Muscle of arm (tissue), 14 donors: ENCODE measurements at places on chromosomes 7 and 10.

GRCh38 chr7:30988351-30989005 is 24.7 kb downstream of the GHRHR start:
- DNase-seq: no peak

- no peak for DNase-seq
Measured at GRCh38 chr7:157811946-157812345, 475.1 kb downstream of the DNAJB6 start.

- peak; percentile 25 for DNase-seq
Measured at GRCh38 chr7:147047696-147048095, 931.1 kb downstream of the CNTNAP2 start.

GRCh38 chr7:85070967-85071628 is 115.8 kb downstream of the SEMA3D start:
- DNase-seq: no peak

DNA sequence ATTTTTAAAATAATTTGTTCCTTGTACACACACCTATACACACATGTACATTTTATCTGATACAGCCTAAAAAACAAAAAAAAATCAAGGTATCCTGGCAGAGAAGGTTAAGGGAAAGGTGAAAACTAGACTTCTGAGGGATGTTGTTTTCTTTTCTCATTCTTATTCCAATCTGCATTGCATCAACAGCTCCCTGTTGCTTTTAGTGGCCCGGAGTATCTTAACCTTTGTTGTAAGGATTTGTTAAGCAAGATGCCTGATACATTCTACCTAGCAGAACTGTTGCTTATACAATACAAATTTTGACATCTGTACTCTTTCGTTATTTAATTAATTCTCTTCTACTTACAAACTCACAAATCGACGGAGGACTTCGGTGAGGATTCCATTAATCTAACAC is 167.4 kb downstream of the GNAI1 start:
- DNase-seq: no peak

DNA sequence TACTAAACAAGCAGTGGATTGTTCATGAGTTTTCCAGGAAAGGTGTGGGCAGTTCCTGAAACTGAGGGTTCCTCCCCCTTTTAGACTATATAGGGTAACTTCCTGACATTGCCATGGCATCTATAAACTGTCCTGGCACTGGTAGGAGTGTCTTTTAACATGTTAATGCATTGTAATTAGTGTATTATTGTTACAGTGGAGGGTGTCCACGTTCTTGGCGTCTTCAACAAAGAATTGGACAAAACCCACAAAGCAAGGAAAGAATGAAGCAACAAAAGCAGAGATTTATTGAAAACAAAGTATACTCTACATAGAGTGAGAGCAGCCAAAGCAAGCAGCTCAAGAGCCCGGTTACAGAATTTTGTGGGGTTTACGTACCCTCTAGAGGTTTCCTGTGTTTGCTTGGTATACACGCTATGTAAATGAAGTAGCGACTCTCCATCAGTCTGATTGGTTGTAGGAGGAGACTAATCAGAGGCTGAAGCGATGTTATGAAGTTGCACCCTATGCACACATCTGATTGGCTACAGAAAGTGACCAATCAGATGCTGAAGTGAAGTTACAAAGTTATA is 175.2 kb downstream of the NSUN6 start:
- DNase-seq: no peak

- no peak for DNase-seq
Measured at GRCh38 chr10:13690281-13690825, 103.6 kb downstream of the PRPF18 start.

GRCh38 chr7:156558198-156558597 is 82.4 kb upstream of the RNF32 start:
- DNase-seq: no peak

GRCh38 chr7:135121868-135122267 is 26.0 kb upstream of the TMEM140 start:
- no peak for DNase-seq

DNA sequence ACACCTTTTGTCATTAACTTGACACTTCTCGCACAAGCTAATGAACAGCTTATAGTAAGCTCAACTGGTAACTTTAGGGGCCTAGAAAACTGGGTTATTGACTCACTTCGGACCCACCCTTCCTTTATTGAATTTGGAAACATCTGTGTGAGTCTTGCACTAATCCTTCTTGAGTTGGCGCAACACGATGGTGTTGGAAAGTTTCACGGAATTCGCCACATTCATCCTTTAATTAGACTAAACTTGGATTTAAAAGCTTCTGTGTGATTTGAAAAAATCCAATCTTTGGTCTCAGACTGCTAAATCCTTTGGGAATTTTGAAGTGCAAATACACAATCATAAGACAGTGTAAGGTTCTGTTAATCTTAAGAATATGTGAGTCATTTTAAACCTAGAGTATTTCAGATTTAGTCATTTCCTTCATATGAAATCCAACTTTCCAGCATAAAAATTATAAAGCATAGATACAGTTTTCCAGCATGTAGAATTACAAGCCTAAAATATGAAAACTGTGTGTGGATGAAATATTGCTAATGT is 15.1 kb downstream of the FZD8 start:
- no peak for DNase-seq

DNA sequence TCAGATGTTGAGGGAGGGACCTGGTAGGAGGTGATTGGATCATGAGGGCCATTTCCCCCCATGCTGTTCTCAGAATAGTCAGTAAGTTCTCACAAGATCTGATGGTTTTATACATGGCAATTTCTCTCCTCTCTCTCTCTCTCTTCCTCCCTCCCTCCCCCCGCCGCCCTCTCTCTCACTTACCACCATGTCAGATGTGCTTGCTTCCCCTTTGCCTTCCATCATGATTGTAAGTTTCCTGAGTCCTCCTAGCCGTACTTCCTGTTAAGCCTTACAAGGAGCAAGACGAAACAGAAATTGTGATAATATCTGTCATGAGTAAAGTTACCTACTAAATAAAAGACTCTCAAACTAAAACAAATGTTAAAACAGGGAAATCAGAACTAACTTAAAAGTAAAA is 19.9 kb upstream of the GPR141 start:
- no peak for DNase-seq

DNA sequence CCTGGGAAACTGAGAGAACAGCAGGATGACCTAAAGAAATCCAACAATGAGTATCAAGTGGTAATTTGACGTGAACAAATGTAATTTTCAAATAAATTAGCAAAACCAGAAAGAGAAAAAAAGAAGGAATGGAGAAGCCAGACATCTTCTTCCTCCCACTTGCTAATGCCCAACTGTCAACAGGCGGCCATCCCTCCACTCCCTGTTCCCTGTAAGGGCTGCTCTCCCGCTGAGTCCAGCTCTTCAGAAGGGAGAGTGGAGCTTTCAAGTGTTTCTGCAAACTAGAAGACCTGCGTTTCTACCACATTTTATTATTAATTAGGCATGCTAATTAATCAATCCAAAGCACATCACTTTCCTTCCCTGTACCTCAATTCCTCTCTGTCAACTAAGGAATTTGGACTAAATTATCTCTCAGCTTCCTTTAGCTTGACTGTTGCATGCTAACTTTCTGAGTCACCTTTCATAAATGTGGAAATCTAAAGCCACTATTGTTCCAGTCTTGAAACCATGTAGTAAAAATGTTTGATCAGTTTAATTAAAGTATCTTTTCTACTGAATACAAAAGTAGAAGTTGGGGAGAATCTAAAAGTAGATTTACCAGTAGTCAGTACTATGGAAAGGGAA is 48.4 kb upstream of the CUL1 start:
- DNase-seq: no peak

DNA sequence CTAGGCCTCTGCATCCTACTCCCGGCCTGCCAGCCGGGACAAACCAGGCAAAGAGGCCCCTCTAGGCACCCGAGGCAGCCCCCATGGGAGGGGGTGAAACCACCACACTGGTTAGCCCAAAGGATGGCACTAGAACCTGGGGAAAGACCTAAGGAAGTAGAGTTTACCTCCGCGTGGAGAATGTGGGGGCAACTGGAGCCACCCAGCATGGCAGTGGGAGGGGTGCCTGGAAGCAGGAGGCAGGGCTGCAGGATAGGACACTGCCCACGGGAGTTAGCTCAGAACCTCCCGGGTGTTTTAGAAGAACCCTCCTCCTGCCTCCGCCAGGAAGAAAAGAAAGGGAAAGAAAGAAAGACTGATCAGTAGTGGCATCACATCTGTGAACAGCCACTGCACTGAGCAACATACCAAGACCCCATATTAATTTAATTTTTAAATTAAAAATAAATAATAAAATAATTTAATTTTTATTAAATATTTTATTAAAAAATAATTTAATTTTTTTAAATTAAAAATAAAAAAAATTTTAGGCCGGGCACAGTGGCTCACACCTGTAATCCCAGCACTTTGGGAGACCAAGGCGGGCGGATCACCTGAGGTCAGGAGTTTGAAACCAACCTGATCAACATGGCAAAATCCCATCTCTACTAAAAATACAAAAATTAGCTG is 11.2 kb downstream of the AIFM2 start:
- DNase-seq: no peak

- no peak for DNase-seq
Measured at GRCh38 chr7:122727354-122727753, 24.6 kb upstream of the RNF148 start.

DNA sequence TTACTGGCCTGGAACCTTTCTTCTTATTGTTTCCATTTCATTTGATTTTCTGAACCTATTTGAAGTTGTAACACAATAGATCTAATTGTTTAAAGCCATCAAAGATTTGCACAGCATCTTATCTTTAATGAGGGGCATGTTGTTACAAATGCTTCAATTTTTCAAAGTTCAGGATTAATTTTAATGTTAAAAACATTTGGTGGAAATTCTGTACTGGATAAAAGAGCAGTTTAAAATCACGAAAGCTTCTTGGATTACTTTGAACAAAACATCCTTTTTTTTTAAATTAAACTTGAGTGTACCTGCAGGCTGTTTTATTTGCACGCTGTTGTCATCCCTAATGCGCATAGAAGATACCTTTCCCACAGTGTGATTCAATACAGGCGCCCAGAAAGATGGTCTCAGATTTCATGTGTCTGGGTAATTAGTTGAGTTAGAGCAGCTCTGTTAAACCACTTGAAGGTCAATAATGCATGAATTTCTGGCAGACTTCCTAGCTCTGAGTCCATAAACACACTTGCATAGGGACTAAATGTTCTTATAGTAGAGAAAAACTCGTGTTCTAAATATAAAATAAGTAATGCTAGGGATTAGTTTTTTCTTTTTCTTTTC is 29.3 kb upstream of the DDX50 start:
- DNase-seq: peak; percentile 81

- no peak for DNase-seq
Measured at GRCh38 chr10:24465124-24465874, 256.4 kb downstream of the KIAA1217 start.

DNA sequence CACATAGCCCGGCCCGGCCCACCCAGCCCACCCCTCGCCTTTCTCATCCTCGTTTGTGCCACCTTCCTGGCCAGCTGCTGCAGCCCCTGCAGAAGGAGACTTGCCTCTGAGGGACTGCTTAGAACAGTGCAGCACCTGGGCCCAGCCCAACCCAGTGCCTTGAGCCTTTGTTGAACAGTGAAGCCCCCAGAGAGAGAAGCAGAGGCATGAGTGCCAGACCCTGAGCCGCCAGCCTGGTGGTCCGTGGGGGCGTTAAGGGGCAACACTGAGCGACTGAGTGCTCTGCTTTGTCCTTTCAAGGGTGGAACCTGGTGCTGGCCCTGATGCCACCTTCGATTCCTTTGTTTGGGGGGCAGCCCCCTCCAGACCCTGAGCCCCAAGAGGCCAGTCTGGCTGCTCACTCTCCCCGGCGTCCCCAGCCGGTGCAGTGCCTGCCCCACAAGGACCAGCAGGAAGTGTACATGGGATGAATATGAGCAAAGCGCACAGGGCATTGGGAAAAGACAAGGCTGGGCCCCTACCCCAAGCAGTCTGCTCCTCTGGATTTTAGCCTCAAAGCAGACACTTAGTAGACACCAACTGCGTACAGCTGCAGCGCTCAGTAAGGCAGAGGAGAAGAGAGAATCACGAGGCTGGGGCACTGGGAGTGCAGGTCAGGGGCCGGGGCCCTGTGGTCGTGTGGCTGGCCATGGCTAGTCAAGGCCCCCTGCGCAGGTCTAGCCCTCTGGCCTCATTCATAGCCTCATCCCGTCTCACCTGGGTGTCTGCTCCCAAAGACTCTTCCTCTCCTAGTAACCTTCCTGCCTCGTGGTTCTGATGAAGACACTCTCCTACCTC is 95.9 kb downstream of the RGS10 start:
- no peak for DNase-seq

GRCh38 chr10:103713676-103714075 is 141.7 kb downstream of the SH3PXD2A start:
- no peak for DNase-seq

GRCh38 chr10:76432016-76433012 is 1000.9 kb downstream of the LRMDA start:
- DNase-seq: no peak

GRCh38 chr10:95353123-95353522 is 62.3 kb upstream of the PDLIM1 start:
- DNase-seq: no peak

GRCh38 chr10:118167056-118167700 is 120.4 kb upstream of the RAB11FIP2 start:
- no peak for DNase-seq

DNA sequence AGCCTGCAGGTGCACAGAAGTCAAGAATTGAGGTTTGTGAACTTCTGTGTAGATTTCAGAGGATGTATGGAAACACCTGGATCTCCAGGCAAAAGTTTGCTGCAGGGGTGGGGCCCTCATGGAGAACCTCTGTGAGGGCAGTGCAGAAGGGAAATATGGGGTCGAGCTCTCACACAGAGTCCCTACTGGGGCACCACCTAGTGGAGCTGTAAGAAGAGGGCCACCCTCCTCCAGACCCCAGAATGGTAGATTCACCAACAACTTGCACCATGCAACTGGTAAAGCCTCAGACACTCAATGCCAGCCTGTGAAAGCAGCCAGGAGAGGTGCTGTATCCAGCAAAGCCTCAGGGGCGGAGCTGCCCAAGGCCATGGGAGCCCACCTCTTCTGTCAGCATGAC is 205.8 kb downstream of the CCSER2 start:
- DNase-seq: no peak

DNA sequence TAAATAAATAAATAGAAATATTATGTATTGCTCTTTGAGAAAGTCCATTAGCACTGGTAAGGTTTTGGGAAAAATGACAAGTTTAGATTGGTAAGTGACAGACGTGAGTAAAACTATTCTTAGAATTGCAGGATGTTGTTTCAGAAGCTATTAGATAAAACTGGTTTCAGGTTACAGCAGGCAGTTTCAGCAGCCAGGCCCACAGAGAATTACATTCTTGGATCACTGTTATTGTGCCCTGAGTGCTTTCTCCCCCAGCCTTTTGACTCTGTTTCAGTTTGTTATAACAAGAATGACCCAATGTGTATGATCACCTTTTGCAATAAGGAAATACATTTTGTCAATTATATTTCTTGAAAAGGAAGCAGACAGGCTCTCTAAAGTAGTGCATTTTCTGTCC is 86.5 kb downstream of the DKK1 start:
- no peak for DNase-seq

DNA sequence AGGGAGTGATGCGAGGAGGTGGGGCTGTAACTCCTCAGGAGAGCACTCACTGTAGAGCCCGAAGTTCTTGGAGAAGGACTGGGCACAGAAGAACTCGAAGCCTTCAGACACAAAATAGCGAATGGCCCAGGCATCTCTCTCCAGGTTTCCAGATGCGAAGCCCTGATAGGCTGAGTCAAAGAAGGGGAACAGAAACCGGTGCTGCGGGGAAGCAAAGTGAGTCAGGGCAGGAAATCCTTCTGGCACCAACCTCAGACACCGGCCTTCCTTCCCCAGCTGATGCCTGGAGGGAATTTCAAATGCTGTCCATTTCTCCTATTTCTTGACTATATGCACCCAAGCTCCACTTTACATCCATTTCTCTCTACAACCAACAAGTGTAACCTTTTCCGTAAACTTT is 26.8 kb downstream of the GOT1 start:
- DNase-seq: no peak
